ENCODE measurements at places on chromosomes 7 and 10.
A peak's percentile ranks its signal among the peaks of the same experiment; 100 is the strongest.

DNA sequence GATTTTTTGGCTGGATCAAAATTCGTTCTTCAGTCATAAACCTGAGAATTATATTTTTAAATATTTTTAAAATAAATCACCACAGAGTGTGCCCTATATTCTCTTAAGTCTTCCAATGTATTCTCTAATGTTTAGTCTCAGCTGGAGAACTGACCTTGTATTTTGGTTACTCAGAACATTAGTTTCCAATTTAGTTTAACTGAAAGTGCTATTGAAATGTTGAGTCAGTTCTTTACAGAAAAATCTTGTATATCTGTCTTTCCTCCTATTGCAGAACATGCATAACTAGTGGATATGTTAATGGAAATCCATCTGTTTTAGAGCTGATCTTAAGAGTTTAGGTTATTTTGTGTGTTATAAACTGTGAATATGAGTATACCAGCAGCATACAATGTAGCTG is 422.7 kb upstream of the IGFBP3 start:
- no peak for DNase-seq

DNA sequence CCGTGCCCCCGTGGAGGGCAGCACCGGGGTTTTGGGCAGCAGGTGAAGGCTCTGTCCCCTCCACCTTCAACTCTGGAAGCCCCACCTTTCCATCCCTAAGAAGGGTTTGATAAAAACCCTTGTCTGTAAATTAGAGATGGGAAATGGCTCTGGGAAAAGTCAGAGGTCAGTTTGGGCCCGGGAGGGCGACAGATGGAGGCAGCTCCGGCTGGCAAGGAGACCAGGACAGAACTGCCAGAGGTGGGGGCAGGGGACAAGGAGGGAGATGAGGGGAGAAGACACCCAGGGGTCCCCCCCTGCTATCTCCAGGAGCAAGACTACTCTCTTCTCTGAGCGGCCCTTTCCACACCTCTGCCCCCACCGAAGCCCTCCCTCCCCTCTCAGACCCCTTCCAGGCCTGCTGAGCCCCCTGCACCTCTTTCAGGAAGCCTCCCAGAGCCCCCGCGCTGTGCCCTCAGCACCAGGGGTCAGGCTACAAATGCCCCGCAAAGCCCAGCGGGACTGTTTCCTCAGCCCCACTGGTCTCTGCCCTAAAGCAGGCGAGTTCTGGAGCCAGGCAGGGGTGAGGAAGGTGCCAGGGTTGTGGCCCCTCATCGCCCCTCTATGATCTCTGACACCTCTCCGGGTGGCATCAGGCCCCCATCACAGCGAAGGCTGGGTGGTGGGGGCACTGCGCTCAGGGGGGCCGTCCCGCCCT is 980 bp upstream of the SH2B2 start:
- no peak for DNase-seq

DNA sequence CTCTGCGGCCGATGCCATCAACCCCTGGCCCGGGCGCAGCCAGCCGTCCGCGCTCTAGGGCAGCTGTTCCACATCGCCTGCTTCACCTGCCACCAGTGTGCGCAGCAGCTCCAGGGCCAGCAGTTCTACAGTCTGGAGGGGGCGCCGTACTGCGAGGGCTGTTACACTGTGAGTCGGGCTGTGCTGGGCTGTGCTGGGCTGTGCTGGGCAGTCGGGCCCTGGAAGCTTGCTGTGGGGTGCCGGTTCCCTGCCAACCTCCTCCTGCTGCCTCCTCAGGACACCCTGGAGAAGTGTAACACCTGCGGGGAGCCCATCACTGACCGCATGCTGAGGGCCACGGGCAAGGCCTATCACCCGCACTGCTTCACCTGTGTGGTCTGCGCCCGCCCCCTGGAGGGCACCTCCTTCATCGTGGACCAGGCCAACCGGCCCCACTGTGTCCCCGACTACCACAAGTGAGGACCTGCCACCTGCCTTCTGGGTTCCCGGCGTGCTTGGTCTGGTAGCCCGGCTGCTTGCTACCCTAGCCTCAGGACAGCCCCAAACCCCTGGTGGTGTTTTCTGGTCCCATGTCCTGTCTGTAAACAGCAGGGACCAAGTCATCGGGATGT is 7.5 kb downstream of the ZYX start:
- no peak for DNase-seq

DNA sequence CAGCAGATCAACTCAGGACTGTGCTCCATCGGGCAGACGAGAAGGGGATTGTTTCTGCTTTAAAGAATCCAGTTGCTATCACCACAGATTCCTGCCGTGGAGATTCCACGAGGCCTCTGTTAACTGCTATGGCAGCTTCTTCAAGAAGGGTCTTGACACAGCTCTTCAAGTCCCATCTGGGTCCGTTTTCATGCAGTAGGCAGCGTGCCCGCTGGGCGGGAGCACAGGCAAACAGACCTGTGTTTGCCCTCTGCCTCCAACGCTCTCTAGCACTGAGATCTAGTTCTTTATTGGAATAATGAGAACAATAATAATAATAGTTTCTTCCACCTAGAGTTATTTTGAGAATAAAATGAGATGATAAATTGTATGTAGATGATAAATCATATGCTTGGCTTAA is 127.2 kb upstream of the SP8 start:
- DNase-seq = peak; percentile 61

- DNase-seq = no peak
These were observed 4.9 kb downstream of the GNB2 start for GRCh38 chr7:100678291-100678984.

DNA sequence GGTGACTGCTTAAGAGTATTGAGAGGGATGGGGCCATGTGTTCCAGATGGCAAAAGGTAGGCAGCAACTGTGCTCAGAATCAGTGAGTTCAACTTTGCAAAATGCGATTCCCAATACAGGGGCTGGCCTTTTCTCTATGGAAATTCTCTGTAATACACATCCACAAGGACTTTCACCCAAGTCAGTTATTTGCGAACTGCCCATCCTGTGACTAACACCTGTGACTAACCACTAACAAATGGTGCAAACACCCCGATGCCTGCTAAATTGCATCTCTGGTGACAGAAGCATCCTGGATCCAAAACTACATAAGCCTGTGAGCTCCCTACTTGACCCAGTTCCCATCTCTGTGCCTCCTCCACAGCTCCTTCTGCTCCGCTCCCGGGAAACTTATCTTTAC is 9.0 kb upstream of the CUZD1 start:
- no peak for DNase-seq

- no peak for DNase-seq
These were observed 139.4 kb downstream of the TACC2 start for GRCh38 chr10:122128357-122128756.

DNA sequence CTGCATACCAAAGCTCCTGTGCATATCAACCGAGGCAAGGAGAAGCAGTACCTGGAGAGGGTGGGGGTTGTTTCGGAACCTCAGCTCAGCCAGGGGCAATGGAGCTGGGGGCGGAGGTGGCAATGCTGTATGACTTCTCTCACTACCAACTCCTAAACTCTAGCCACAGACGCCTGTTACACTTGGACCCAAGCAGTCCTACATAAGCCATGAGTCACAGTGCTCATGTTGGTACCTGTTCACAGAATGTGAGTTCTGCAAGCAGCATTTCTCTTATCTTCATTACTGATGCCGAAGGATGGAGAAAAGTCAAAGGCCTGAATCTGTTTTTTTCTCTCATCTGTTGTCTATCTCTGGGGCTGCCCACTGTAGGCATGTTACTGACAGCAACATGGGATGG is 3.2 kb upstream of the RAB18 start:
- no peak for DNase-seq

GRCh38 chr10:22321924-22322640 is 1.2 kb downstream of the BMI1 start:
- DNase-seq = peak; percentile 39

DNA sequence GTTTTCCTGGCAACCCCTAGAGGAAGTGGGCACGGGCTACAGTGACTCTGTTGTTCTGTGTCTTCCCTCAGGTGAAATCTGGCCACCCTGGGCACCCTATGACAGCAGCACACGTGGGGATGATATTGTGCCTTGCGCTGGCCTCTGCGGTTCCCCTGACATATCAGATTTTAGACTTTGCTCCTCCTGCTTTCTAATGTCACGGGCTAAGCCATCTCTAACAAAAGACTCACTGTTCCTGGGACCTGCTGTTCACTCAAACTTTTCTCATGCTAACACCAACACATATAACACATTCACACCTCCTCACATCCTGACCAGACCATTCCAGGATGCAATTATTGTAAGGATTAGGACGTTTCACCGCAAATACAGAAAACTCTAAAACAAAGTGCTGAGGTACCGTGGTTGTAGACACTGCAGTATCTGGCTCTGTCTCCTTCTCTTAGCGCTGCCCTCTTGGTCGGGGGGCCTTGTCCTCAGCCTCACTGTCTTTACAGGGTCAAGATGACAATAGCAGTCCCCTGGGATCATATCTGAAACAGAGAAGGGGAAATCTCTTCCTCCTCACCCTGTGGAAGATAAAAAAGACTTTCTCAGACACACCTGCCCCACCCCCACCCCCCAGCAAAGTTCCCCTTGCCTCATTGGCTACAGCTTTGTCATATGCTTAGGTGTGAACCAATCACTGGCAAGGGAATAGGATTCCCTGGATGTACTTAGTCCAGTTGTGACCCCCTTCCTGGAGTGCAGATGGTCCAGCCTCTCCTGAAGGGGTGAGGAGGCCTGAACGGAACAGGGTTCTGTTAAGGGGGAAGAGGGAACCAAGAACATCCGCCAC is 14.1 kb downstream of the CHN2 start:
- DNase-seq = no peak

DNA sequence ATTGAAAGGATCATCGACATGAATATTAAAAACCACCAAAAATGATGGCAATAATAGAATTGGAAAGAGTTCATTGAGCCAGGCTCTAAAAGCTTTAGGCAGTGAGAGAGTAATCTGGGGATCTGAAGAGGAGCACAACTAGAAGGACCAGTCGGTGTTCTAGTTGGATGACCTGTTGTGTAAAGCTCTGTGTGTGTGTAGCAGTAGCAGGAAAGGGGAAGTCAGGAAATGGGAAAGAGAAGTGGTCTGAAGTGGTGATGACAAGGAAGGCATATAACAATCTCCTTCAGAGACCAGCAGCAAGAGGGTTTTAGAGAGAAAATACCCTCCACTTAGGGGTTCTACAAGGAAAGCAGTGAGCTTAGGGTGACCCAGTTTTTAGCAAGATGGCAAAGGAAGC is 539.2 kb downstream of the HTR7 start:
- no peak for DNase-seq

DNA sequence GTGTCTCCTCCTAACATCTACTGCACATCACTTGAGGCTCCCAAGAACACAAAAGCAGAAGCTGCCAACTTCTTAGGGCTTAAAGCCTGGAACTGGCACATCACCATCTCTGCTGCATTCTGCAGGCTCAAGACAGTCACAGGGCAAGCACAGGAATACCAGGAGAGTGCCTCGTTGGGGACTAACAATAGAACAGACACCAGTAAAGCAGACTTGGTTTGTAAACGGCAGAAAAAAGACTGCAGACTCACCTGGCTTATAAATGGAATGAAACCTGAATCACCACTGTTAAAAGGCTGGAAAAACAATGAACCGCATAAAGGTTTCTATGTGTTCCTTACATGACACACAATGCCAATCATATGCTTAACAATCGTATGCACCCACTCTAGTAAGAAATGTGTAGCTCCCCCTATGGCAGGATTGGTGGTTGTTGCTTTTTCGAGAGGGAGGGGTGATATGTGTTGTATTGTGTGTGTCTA is 12.8 kb downstream of the RHEB start:
- no peak for DNase-seq

- DNase-seq = no peak
These were observed 592 bp upstream of the MAPK8 start for GRCh38 chr10:48305905-48306264.

DNA sequence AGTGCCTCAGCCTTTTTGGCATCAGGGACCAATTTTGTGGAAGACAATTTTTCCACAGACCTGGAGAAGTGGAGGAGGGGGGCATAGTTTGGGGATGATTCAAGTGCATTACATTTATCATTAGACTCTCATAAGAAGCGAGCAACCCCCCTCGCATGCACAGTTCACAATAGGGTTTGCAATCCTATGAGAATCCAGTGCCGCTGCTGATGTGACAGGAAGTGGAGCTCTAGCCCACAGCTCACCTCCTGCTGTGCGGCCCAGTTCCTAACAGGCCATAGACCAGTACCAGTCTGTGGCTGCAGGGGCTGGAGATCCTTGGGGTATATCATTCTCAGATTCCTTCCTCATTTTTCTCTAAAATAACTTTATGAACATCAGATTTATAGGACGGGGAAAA is 50.8 kb downstream of the ATAD1 start:
- no peak for DNase-seq

DNA sequence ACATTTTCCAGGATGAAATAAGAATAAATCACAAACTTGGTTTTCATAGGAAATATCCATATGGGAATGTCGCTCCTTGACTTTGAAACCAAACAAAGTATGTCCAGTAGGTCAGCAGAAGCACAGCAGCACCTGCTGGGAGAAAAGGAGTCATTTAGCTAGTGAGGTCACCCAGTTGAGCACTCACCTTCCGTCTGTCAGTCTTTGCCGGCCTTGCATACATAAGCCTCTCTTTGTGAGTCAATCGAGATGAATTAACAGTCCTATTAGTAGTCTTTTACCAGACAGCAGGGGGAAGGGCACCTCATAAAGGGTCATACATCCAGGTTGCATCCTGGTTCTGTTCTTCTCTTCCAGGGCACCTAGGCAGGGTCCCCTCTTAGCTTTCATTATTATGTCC is 232.5 kb upstream of the FZD1 start:
- peak; percentile 36 for DNase-seq

DNA sequence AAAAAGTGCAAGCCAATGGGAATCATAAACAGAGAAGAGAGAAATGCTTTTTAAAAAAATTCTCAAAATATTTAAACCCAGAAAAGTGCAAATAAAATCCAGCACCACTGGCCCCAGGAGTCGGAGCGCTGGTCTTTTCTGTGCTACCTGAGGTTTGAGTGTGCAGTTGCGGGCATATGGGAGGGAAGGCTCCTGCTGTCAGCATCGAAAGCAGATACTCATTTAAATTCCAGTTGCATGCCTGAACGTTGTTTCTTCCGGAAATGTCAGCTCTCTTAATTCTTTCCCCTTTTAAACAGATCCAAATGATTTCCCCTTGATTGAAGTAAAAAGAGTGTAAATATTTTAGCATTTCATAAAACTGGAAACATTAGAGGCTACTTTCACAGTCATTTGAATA is 240.5 kb upstream of the GPR26 start:
- no peak for DNase-seq

DNA sequence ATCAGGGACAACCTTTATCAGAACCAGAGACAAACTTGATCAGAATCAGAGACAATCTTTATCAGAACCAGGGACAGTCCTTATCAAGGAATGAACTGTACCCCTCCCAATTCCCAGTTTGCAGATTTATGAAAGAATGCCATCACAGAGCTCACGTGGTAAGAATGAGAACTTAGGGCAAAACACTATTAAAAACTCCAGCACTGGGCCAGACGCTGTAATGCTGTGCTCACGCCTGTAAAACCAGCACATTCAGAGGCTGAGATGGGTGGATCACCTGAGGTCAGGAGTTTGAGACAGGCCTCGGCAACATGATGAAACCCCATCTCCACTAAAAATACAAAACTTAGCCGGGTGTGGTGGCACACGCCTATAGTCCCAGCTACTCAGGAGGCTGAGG is 85.1 kb upstream of the TNRC18 start:
- no peak for DNase-seq
